ENCODE measurements at places on chromosomes 13 and 19.

- peak; percentile 26 for DNase-seq
Measured at GRCh38 chr19:21482863-21483276, 22.5 kb upstream of the ZNF429 start.

GRCh38 chr19:34676697-34677385, at the start of gene SCGB2B2:
Gene SCGB2B2 (minus strand): TSS chr19:34677159. CDS start chr19:34594563, 82,596 bp downstream.
- DNase-seq = no peak

GRCh38 chr19:6828306-6828697, 55.8 kb downstream of the VAV1 start:
- no peak for DNase-seq

- no peak for DNase-seq
Measured at GRCh38 chr13:97719736-97720135, 233.7 kb upstream of the IPO5 start.

DNA sequence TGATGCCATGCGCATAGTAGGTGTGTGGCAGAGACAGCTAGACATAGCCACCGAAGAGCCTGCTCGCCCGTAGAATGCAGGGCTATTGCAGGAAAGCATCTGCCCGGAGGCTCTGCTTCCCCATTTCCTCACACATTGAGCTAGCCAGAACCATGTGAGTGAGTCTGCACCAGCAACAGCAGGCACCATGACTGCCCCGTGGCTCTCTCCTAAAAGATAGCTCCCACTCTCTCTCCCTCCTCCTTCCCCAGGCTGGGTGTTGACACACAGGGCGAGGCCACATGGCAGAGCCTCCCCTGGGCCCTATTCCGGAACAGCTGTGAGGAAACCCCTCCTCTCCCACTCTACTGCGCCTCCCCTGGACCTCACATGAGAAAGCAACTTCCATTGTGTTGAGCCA, 52.3 kb upstream of the ATP12A start:
- no peak for DNase-seq

- peak; percentile 38 for DNase-seq
Measured at GRCh38 chr13:98576963-98577835, at the start of gene STK24. Gene STK24 (minus strand): TSS chr13:98577107. CDS start chr13:98576786, 321 bp downstream.

DNA sequence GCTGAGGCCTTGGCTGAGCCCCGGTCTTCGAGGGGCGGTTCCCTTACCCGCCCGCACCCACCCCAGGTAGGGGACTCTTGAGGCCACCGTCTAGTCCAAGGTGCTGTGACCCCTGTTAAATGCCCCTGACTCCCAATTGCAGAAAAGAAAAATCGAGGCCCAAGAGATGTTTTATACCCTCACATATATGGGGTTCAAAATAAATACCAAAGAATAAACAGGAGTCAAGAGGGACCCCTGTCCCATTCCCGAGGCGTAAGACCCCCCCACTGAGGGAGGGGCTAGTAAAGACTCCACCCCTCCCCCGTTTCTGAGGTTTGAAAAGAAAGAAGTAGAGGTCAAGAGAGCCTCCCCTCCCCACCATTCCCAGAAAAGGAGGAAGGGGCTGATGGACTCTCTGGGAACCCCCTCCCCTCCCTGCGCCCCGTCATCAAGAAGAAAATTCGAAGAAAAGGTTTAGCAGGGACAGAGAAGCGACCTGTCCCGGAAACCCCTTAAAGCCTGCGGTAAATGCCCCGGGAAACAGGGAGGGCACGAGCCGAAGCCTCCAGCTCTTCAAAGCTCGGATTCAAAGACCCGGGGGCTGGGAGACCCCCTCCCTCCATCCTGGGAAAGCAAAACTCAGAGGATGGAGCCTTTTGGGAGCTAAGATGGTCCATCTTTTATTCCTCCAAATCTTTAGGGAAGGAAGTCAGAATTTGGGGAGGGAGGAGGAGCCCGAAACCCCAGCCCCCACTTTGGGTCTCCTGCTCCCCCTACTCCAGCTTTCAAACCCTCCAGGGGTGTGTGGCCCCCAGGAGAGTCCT, 755 bp upstream of the RAB3A start:
- DNase-seq = no peak

DNA sequence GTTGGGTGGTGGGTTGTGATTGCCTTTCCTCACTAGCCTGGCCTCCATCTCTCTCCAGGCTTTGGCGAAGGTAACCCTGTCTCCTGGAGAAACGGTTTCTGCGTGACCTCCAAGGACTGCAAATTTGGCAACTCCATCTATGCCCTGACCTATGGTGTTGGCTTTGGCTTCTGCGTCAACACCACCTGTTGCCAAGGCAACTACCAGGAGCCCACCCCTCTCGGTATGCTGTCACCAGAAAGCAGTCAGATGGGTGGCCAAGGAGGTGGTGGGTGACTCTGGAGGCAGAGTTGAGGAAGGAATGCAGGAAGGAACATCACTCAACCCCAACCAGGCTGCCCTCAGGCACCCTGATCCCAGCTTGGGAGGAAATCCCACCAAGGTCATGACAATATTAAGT, 18.6 kb upstream of the IRGC start:
- DNase-seq = no peak

DNA sequence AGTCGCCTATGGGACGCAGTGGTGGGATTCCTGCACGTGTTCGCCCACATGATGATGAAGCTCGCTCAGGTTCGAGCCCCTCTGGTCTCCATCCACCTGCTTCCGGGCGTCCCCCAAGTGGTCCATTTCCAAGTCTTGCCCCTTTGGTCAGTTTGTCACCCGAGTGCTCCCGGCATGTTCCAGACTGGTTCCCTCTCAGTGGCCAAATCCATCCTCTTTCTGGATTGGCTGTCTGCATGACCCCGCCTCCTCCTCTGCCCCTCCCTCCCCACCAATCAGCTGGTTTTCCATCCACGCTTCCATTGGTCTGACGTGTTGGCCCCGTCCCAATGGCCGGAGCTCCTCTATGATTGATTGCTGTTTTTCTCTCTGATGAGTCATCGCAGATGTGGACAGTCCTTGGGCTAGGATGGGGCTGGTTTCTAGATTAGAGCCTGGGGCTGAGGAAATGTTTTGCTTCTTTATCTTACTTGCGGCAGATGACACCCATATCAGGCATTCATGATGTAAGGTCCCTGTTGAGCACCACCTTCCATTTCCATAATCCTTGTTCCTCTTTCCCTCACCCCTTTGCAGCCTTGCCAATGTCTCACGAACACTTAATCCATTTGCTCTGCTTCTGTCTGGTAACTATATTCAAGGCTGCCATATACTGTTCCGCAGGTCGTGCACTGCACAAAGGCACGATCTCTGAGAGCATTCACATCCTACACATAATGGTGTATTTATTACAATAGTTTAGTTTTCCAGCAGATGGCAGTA, 73.8 kb downstream of the MAP4K1 start:
- DNase-seq = no peak

- no peak for DNase-seq
Measured at GRCh38 chr13:58495668-58496067, 864.1 kb downstream of the PCDH17 start.

DNA sequence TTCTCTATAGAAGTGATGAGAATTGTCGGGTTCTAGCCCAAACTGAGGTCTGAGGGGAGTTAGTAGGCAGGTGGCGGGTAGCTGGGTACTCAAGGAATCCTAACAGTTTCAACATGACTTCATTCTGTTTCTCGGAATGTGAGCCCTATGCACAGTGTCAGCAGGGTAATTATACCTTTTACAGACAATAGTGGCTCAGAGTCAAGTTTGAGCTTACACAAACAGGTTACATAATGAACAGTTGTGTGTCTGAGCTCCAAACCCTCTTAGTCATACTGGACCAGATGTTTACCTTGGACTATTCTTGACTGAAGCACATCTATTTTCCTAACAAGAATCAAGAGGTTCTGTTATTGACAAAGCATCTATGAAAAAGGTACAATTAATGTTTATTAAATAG, 1066.7 kb upstream of the PCDH20 start:
- DNase-seq = no peak

DNA sequence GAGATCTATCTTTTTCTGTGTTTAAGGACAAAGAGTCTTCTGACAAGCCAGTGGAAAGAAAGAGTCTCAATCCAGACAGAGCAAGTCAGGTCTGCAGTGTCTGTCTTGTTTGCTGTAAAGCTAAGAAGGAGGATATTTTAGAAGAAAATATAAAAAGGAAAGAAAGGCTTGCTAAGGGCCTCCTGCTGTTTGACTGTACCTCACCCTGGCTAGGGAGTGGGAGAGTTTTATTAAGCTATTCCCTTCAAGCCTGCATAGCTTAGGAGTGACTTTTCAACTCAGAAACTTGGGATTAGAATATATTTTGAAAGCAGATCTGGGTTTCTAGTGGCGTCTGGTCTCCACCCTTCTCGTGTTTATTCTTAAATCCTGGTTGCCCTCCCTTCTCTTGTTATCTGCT, 460.0 kb downstream of the COG6 start:
- no peak for DNase-seq

GRCh38 chr19:40717880-40718773, 1.2 kb downstream of the ITPKC start:
- no peak for DNase-seq

- DNase-seq = no peak
Measured at GRCh38 chr13:40570930-40571329, 95.5 kb downstream of the FOXO1 start.

DNA sequence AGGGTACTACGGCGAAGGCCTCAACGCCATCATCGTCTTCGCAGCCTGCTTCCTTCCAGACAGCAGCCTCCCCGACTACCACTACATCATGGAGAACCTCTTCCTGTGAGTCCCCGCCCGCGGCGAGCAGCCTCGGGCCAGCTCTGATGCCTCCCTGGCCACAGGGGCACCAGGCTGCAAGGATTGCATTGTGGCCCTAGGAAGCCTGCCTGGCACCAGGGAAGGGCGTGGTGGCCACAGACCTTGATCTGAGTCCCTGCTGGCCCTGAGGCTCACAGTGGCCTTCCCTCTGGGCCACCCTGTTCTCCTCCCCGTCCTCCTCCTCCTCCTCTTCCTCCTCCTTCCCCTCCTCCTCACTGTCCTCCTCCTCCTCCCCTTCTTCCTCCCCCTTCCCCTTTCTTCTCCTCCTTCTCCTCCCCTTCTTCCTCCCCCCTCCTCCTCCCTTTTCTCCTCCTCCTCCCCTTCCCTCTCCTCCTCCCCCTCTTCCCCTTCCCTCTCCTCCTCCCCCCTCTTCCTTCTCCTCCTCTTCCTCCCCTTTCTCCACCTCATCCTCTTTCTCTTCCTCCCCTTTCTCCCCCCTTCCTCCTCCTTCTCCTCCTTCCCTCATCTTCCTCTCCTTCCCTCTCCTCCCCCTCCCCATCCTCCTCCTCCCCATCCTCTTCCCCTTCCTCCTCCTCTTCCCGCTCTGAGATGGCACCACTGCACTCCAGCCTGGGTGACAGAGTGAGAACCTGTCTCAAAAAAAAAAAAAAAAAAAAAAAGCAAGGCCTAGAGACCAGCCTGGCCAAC, 24.4 kb upstream of the NMRK2 start:
- DNase-seq = no peak

GRCh38 chr13:30545320-30545719, 72.4 kb upstream of the USPL1 start:
- no peak for DNase-seq

- no peak for DNase-seq
Measured at GRCh38 chr13:106102786-106103185, 432.7 kb downstream of the EFNB2 start.

GRCh38 chr13:99380921-99381645, 73.9 kb upstream of the GPR183 start:
- DNase-seq = peak; percentile 14

DNA sequence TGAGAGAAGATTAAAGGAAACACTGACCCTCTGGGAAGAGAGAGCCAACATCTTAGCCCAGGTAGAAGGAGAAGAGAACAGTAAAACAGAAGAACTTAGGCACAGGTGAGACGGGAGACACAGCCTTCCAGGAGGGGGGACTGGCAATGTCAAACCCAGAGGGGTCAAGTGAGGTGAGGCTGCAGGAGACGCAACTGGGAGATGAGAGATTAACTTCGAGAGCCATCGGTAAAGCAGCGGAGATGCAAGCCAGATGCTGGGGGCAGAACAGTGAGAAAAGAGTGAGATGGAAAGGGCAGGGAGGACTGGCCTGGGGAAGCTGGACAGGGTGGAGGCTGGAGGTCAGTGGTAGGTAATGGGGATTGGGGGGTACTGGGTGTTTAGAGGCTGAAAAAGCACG, 5.2 kb downstream of the INSR start:
- DNase-seq = no peak

DNA sequence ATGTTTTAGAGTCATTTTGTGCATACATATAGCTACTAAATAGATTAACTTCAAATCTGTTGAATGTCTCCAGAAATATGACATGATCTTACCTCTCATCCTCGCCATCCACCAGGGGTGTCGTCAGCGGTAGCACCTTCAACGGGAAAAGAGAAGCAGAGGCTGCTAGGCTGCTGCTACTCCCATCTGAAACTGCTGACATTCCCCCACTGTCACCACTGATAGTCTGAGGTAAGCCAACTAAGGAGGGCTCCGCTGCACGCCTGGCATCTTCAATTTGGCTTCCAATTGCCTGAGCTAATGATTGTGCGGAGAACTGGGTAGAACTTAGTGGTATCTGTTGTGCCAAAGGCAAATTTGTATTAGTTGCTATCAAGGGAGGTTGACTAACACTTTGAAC, 3.1 kb downstream of the TSC22D1 start:
- DNase-seq = no peak

GRCh38 chr19:45814166-45814780, 835 bp downstream of the RSPH6A start:
- DNase-seq = no peak

DNA sequence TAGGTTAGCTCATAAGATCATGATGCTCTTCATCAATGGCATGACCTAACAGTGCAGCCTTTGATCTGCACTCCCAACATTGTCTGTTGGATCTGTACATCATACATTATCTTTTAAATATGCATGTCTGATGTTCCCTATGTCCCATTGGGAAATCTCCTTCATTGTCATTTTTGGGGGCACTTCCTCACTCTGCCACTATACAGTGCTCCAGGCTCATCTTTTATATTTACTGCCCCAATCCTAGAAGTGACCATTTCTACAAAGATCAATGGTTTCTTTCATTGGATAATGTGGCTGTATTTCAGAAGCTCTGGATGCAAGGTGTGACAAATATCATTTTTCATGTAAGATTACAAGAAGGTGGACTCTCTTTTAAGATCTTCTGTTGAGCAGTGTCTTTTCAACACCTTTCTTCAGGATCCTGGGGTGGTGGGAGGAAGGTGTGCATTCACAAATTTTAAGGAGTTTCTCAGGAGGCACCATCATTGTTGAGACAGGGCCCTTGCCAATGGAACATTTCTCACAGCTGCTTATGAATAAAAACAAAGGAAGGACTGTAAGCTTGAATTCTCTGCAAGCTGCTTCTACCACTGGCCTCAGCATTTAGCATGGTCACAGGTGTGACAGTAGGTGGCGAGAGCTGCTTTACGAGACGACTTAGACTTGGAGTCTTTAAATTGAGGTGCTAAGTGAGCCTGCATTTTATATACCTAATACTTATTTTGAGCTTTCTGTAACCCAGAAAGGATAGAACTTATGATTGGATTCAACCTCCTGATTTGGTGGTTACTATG, 403.0 kb downstream of the LMO7 start:
- DNase-seq = no peak

GRCh38 chr13:66475061-66475460, 755.1 kb downstream of the PCDH9 start:
- no peak for DNase-seq

DNA sequence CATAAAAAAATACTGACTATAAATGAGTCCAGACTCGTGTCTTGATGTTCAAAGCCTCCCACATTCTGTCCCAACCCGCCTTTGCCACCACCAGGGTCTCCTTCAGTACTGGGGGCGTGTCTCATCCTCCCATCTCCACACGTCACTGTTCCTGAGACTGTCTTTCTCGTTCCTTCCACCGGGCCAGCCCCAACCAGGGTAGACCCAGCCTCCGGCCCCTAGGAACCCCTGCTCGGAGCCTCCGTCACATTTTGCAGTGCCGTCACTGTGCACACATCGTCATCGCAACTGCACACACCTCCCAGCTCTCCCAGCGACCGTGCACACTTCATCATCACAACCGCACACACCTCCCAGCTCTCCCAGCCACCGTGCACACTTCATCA, 73.4 kb downstream of the SPACA7 start:
- DNase-seq = no peak
